ENCODE measurements at places on chromosomes 3 and 15.

DNA sequence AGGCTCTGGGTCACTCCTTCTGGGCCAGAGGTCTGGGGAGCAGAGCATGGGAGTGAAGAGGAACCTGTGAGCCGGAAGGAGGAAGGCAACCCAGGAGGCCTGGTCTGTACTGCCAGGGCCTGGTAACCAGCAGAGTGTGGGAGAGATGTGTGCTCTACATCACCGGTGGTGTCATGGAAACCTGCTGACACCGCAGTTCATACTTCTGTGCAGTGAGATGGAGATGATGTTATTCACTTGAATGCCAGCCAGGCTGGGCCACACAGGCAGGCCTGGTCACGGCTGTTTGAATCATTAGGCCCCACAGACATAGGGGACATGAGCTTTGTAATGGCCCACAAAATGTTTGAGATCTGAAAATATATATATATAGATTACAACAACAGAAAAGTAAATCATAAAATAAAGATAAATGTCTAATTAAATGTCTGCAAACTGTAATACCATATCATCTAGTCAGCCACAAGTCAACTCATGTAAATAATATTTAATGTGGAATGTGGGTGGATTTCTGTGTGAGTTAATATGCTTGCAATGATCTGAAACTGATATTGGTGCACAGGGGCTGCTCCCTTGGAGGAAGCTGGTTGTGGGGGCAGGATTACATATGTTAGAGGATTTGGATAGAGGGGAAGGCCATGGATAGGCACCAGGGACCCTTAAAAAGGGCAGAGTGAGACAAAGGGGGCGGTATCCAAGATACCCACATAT is 108.5 kb upstream of the PFN2 start:
- DNase-seq = no peak

DNA sequence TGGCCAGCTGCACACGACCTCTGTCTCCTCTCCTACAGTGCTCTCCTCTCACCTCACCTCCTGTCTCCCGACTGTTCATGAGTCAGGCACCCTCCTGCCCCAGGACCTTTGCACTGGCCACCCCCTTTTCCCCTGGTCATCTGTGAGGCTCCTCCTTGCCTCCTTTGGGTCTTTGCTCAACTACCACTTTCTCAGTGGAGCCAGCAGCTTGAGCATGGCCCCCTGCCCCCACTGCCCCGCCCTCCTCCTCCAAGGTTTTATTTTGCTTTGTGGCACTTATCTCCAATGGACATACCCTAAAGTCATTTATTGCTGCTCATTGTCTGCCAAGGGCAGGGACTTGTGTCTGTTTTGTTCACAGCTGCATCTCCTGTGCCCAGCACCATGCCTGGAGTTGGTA is 64.3 kb downstream of the MGLL start:
- DNase-seq = no peak

- DNase-seq = no peak
These were observed 1.0 kb upstream of the CEP70 start for GRCh38 chr3:138594935-138595610.

- no peak for DNase-seq
These were observed 1.6 kb upstream of the GCNT3 start for GRCh38 chr15:59609730-59610712.

GRCh38 chr3:187064210-187065115 is 74.8 kb downstream of the RPL39L start:
- DNase-seq = no peak

- no peak for DNase-seq
These were observed 145.8 kb upstream of the UBE2E1 start for GRCh38 chr3:23659840-23660430.

DNA sequence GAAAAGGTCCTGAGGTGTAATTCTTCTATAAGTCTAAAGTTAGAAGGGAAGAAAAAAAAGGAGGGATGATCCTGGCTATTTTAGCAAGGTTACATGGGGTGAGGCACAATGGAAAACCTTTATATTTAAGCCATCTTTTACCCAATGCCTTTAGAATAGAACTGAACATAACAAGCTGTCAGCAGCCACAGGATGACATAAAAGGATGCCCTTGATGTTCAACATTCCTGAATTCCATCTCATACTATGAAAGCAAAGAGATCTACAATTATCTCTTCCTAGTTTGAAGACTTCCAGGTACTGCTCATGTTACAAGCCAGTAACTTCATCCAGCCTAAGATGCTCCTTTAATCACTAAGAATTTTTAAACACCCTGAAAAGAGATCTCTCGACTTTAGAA is 26.9 kb downstream of the NEK10 start:
- no peak for DNase-seq
